ENCODE measurements at places on chromosomes 5 and 9. TPM values are rescaled to one million over a fixed set of nuclear protein-coding genes. Genes with fewer than 3 reads are reported as not detected.

Gene PCDHB13
- not detected for total RNA-seq

- peaks cover 40% of the 10 kb centered on the region for H3K36me3 ChIP-seq
- no peaks in the 10 kb centered on the region for H3K27me3 ChIP-seq
- no peak overlapping the region for H3K4me3 ChIP-seq
- no peak for DNase-seq
- no peak overlapping the region for H3K27ac ChIP-seq
Measured at GRCh38 chr5:169772688-169773087, 135.6 kb downstream of the DOCK2 start.

GRCh38 chr5:134138416-134139376, 24.2 kb downstream of the TCF7 start:
- H3K4me1 ChIP-seq, result peaks cover 37% of the 10 kb centered on the region
- DNase-seq, result peak; percentile 84
- H3K27ac ChIP-seq, result no peak overlapping the region
- H3K4me3 ChIP-seq, result no peak overlapping the region

GRCh38 chr5:158979749-158980521, 119.8 kb downstream of the EBF1 start:
- H3K4me3 ChIP-seq, result no peak overlapping the region
- H3K4me1 ChIP-seq, result no peaks in the 10 kb centered on the region
- DNase-seq, result no peak
- no peaks in the 10 kb centered on the region for H3K36me3 ChIP-seq

Gene PCDHA9
- total RNA-seq, result not detected

Gene COL15A1
- 0.53 TPM for total RNA-seq

DNA sequence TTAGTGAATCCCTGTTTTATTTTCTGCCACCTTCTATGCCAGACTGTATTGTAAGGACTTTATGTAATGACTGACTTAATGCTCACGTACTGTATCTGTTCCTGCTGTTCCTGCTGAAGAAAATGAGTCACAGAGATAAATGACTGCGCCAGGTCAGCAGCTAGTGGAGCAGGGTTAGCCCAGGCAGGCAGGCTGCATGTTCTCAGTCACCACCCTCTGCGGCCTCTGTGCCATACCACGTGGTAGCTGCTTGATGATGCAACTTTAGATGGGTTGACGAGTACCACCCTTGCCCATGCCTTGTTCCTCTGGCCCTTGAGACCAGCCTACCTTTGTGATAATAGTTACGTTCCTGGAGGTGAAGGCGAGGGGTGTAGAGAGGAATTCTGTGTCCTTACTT, 161.9 kb downstream of the TRIO start:
- H3K27me3 ChIP-seq, result no peaks in the 10 kb centered on the region
- DNase-seq, result no peak
- H3K4me3 ChIP-seq, result no peak overlapping the region
- H3K27ac ChIP-seq, result no peak overlapping the region
- H3K36me3 ChIP-seq, result no peaks in the 10 kb centered on the region
- no peaks in the 10 kb centered on the region for H3K4me1 ChIP-seq

GRCh38 chr5:150408231-150408943, 4.3 kb downstream of the CD74 start:
- peaks cover 63% of the 10 kb centered on the region for H3K36me3 ChIP-seq
- no peaks in the 10 kb centered on the region for H3K27me3 ChIP-seq
- H3K4me1 ChIP-seq, result peaks cover 32% of the 10 kb centered on the region
- H3K27ac ChIP-seq, result peak overlapping the region; percentile 99

GRCh38 chr9:120368799-120369198, 211.2 kb downstream of the CDK5RAP2 start:
- H3K4me3 ChIP-seq, result no peak overlapping the region
- no peaks in the 10 kb centered on the region for H3K4me1 ChIP-seq
- H3K27me3 ChIP-seq, result no peaks in the 10 kb centered on the region
- H3K27ac ChIP-seq, result no peak overlapping the region
- no peak for DNase-seq

DNA sequence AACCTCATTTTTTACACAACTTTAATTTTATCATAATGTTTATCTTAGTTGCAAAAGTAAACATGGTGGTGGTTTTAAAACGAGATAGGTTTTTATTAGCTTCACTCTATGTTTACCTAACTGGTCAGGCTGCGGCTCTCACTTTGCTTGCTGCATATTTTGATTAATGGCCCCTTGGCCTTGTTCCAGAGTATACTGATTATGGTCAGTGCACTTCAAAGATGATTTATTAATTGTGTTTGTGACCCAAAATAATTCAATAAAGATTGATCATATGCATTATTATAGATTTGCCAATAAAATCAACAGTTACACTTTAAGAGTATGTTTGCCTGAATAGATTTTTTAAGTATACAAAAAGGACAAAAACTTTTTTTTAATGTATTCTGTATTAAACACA, 188.0 kb downstream of the XRCC4 start:
- no peaks in the 10 kb centered on the region for H3K4me1 ChIP-seq
- no peaks in the 10 kb centered on the region for H3K36me3 ChIP-seq
- H3K4me3 ChIP-seq, result no peak overlapping the region
- H3K27ac ChIP-seq, result no peak overlapping the region
- H3K27me3 ChIP-seq, result no peaks in the 10 kb centered on the region

GRCh38 chr5:92505925-92506324, 1075.1 kb downstream of the NR2F1-AS1 start:
- H3K36me3 ChIP-seq, result no peaks in the 10 kb centered on the region
- H3K4me1 ChIP-seq, result no peaks in the 10 kb centered on the region
- H3K27me3 ChIP-seq, result no peaks in the 10 kb centered on the region
- DNase-seq, result no peak
- H3K27ac ChIP-seq, result no peak overlapping the region

- no peaks in the 10 kb centered on the region for H3K27me3 ChIP-seq
- DNase-seq, result no peak
- no peak overlapping the region for H3K27ac ChIP-seq
- no peak overlapping the region for H3K4me3 ChIP-seq
- peaks cover 5% of the 10 kb centered on the region for H3K36me3 ChIP-seq
Measured at GRCh38 chr9:76433836-76434235, 25.1 kb upstream of the GCNT1 start.

- DNase-seq, result peak; percentile 96
- peak overlapping the region; percentile 98 for H3K27ac ChIP-seq
- peaks cover 78% of the 10 kb centered on the region for H3K4me1 ChIP-seq
- H3K36me3 ChIP-seq, result peaks cover 41% of the 10 kb centered on the region
- no peaks in the 10 kb centered on the region for H3K27me3 ChIP-seq
Measured at GRCh38 chr5:151213803-151214613, 9.9 kb downstream of the CCDC69 start.

- H3K36me3 ChIP-seq, result no peaks in the 10 kb centered on the region
- H3K27ac ChIP-seq, result no peak overlapping the region
- H3K4me3 ChIP-seq, result no peak overlapping the region
- no peaks in the 10 kb centered on the region for H3K27me3 ChIP-seq
- H3K4me1 ChIP-seq, result peaks cover 9% of the 10 kb centered on the region
Measured at GRCh38 chr5:139543423-139543991, 17.6 kb upstream of the UBE2D2 start.

- H3K4me3 ChIP-seq, result no peak overlapping the region
- H3K27ac ChIP-seq, result no peak overlapping the region
- no peak for DNase-seq
- peaks cover 19% of the 10 kb centered on the region for H3K36me3 ChIP-seq
Measured at GRCh38 chr5:134133995-134134541, 19.6 kb downstream of the TCF7 start.

Gene CAMK4
- 77.4 TPM for total RNA-seq

GRCh38 chr5:56566374-56567249, 248.7 kb upstream of the MAP3K1 start:
- peaks cover 2% of the 10 kb centered on the region for H3K4me1 ChIP-seq
- H3K27ac ChIP-seq, result no peak overlapping the region
- no peaks in the 10 kb centered on the region for H3K36me3 ChIP-seq

GRCh38 chr5:74626386-74627222, 13.9 kb downstream of the ENC1 start:
- DNase-seq, result no peak
- H3K27ac ChIP-seq, result no peak overlapping the region
- no peaks in the 10 kb centered on the region for H3K36me3 ChIP-seq

DNA sequence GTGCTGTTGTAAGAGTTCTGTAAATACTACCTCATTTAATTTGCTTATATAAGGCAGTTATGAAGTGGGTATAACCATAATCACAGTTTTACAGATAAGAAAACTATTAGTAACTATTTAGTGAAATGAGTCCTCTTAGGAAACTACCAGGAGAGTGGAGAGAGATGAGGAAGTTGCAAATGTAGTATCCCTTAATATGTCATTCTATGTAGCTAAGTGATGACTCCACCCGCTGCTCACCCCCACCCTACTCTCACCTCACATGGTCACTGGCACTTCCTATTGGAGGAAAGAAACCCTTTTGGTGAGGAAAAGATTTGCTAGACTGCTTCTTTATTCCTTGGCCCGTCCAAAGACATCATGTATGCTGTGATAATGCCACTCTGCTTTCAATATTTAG, 241.8 kb upstream of the SLC24A2 start:
- peaks cover 5% of the 10 kb centered on the region for H3K27me3 ChIP-seq
- no peak overlapping the region for H3K27ac ChIP-seq
- H3K4me3 ChIP-seq, result no peak overlapping the region

Gene WASHC1
- 23.9 TPM for total RNA-seq

DNA sequence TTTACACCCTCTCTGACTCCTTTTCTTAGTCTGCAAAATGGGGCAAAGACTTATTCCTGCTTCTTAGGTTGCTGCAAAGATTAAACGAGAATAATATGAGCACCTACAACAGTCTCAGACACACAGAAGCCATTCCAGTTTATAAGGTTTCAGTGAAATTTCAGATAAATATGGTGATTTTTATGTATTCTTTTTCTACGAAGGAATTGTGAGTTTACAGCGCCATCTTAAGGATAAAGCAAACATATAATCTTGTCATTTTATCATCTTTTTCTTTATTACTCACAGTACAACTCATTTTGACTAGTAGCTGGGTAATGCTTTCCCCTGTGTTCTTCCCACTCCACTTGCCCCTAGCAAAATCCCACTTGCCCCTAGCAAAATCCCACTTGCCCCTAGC, 29.2 kb upstream of the SMC5 start:
- no peak overlapping the region for H3K27ac ChIP-seq
- no peak overlapping the region for H3K4me3 ChIP-seq
- H3K4me1 ChIP-seq, result no peaks in the 10 kb centered on the region
- no peaks in the 10 kb centered on the region for H3K36me3 ChIP-seq

- DNase-seq, result no peak
- no peaks in the 10 kb centered on the region for H3K27me3 ChIP-seq
- H3K4me1 ChIP-seq, result no peaks in the 10 kb centered on the region
- H3K27ac ChIP-seq, result no peak overlapping the region
- no peak overlapping the region for H3K4me3 ChIP-seq
Measured at GRCh38 chr9:104339692-104340091, 164.4 kb upstream of the OR13F1 start.

Gene PLCXD3
- not detected for total RNA-seq

DNA sequence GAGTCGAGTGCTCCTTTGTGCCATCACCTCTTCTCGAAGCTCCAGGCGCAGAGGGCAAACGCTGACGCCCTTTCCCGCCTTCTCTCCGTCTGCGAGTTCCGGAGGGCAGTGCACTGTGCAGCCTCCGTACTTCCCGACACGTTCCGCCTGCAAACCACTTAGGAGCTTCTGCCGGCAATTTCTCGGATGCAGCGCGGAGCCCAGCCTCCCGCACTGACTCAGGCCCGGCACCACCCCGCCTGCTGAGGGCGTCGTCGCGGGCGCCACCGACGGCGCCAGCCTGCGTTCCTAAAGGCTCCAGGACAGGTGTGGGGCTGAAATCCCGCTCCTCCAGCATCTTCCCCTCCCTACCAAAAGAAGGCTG, 9.3 kb upstream of the TRIM36 start:
- H3K4me3 ChIP-seq, result no peak overlapping the region
- H3K4me1 ChIP-seq, result peaks cover 11% of the 10 kb centered on the region
- H3K27ac ChIP-seq, result no peak overlapping the region
- peaks cover 2% of the 10 kb centered on the region for H3K36me3 ChIP-seq
- DNase-seq, result no peak
